ENCODE measurements at places on chromosomes 1 and 21.
A peak's percentile ranks its signal among the peaks of the same experiment; 100 is the strongest.

- peak; percentile 38 for DNase-seq
Observed at GRCh38 chr1:224502459-224503160, 68.0 kb upstream of the WDR26 start.

- DNase-seq = no peak
Observed at GRCh38 chr1:226428791-226429461, 21.0 kb upstream of the PARP1 start.

DNA sequence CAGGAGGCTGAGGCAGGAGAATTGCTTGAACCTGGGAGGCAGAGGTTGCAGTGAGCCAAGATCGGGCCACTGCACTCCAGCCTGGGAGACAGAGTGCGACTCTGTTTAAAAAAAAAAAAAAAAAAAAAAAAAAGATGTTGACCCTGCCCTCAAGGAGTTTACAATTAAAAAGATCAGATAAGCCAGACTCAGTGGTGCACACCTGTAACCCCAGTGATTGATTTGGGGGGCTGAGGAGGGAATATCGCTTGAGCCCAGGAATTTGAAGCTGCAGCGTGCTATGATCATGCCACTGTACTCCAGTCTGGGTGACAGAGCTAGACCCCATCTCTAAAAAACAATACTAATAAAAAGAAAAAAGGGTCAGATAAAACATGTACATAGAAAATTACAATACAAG lies 1.6 kb upstream of the SESN2 start:
- DNase-seq = no peak

- DNase-seq = peak; percentile 80
Observed at GRCh38 chr1:147769106-147769505, 8.7 kb upstream of the GJA5 start.
